T-helper 9 cell (primary cell): ENCODE measurements at places on chromosomes 6 and 20.

GRCh38 chr20:45495501-45495941 lies 19.9 kb downstream of the SPINT3 start:
- DNase-seq = no peak

GRCh38 chr6:147674099-147674498 lies 165.6 kb downstream of the SAMD5 start:
- DNase-seq = no peak

DNA sequence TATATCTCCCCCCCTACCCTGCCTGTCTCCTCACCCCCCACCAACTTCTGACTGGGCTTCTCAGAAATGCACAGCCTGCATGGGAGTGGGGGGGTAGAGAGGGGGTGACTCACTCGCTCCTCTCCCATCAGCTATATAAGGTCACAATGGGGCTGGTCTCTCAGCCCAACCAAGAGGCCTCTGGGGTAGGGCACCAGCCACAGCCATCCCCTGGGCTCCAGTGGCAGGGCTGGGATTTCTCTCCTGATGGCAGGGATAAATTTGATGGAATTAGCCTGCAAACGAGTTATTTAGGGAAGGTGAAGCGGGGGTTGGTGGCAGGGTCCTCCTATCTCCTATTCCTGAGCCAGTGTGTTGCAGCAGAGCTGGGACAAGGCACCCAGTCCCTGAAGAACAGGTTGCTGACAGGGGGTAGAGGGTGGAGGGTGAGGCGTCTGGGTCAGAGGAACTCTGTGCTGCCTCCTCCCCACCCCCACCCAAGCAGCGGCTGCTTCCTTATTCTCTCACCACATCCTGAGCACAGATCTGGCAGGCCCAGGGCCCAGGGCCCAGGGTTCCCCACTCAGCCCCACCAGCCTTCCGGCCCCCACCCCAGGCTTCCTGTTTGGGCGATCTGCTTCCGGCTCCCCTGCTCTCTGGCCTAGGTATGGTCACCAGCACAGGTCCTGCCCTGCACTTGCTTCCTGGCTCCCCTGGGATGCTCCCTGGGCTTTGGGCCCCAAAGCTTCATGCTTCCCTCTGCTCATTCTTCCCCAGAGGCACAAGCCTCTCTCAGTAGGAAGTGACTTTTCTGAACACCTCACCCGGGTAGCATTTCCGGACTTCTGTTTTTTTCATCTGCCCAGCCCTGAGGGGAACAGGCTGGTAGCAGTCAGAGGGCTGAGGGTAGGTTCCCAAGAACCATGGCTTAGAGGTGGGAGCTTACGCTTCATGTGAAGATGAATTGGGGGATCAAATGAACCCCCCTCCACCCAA lies 4.0 kb downstream of the PPP1R18 start:
- peak; percentile 81 for DNase-seq

GRCh38 chr6:106082735-106083398 lies 3.3 kb upstream of the PRDM1 start:
- no peak for DNase-seq

DNA sequence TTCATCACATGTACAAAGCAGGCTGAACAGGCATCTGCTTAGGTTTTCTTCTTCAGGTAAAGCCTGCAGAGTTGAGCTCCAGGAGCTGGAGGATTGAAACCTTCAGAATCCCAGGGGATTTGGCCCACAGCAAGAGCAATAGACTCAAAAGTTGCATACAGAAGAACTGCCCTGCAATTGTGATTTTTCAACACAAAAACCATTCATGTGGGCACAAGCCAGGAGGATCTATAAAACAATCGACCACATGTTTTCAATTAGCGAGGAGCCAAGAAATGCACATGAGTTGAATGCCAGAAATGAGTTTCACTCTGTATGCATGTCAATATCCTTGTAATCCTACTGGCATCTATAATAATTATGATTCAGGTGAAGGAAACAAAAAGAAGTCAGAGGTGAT lies 576.4 kb downstream of the HDGFL1 start:
- DNase-seq = no peak

DNA sequence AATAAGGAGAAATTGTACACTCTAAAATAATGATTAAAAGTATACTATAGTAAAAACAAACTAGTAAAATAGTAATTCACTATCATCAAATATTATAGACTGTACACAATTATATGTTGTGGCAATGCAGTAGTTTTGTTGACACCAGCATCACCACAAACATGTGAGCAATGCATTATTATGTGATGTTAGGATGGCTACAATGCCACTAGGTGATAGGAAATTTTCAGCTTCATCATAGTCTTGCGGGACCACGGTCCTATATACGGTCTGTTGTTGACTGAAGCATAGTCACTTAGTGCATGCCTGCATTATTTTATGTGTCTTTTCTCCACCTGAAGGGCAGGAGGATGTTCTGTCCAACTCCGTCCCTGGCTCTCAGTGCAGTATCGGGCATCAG lies 104.8 kb upstream of the NEDD9 start:
- DNase-seq = no peak

- DNase-seq = no peak
These were observed 299.1 kb downstream of the FOXC1 start for GRCh38 chr6:1908784-1909183.
